ENCODE measurements at places on chromosomes 6 and 20. TPM values are rescaled to one million over a fixed set of nuclear protein-coding genes. Genes with fewer than 3 reads are reported as not detected.

The MOCS3 gene
- 6.5 TPM for polyA plus RNA-seq

The TXLNB gene
- 4.5 TPM for polyA plus RNA-seq

The VNN1 gene
- 0.54 TPM for polyA plus RNA-seq

DNA sequence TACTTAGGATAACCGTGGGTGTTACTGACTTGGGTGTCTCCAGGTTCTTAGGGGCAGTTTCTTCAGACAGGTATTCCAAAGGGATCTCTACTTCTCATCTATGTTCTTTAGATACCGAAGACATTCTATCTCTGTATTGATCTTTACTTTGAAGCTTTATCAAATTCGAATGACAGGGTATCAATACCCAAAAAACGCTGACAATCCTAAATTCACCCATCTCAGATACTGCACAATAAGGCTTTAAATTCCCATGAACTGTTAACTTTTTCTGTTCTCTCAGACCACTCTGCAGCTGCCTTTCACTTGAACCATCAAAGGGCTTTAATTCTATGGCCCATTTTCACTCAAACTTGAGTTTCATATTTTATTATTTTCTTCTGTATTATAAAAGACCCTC, 72.1 kb downstream of the ZDHHC14 start:
- DNase-seq: no peak

DNA sequence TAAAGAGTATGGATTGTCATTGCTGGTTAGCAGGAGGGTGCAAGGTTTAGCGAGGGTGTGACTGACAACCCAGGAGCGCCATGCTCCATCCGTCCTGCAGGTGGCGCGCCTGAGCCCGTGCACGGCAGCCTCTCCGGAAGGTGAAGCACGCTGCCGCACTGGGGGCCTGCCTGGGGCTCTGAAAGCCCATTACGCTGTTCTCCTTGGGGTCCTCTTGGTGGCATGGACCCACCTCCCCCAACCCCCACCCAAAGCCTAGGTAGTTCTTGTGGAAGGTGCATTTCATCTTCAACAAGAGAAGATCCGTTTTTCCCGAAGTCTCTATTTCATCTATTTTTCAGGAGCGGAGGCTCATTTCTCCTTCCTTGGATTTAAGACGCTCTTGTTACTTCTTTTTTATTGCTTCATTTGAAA, 197.4 kb upstream of the KCNG1 start:
- DNase-seq: peak; percentile 67

DNA sequence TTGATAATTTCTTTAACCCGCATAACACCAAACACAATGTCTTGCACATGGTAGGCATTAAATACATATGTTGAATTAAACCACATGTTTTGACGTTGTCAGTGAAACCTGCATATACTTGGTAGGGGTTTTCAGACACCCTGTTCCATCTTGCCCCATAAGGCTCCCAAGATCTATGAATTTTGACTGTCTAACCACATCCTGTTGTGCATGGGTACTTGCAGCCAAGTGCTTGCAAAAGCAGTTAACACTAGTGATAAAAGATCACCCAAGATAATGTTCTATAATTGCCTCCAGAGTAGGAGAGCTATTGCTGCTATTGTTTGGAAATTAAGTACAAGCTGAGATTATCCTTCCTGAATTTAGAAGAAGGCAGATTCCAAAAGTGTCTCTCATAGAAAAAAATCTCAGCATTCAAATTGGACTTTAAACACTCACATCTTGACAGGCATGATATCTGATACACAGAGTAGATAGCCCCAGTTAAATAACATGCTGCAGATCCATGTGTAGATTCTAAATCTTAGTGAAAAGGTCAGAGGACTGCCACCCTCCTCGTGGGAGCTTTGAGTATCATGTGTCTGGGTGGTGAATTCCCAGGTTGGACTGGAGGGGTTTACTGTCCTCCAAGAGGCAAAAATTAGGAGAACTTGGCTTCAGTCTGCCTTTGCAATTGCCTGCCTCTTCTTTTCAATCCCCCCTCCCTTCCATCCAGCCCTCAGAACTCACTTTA, 25.8 kb upstream of the CCN6 start:
- no peak for DNase-seq

DNA sequence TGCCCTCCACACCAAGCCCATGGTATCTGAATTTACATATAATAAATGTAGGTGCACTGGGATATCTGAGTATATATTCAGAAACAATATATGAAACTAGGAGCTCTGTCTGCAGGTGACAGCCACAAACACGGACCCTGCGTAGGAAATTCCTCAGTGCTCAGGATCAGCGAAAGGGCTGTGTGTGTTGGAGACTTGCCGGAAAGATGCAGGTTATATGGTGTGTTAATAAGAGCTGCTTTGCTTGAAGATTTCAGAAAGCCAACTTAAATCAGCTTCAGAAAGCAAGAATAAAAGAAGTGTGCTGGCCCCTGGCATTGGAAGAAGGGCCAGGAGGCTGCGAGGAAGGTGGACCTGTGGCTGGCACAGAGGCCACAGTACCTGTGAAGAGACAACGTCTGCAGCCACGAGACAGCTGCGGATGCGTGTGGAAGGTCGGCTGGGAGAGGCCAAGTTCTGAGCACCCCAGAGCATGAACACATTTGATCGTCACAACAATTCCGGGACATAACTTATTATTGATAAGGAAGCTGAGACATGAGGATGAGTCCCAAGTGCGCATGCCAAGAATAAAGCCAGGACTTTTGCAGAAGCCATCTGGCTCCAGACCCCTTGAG, 183.2 kb downstream of the DLL1 start:
- DNase-seq: peak; percentile 11
